Large intestine (tissue), 12 donors: ENCODE measurements at places on chromosomes 13 and 19. TPM values are rescaled to one million over a fixed set of nuclear protein-coding genes. Genes with fewer than 3 reads are reported as not detected.

The CEACAM20 gene
- polyA plus RNA-seq = 2.6 TPM

The PSMD8 gene
- 138 TPM for polyA plus RNA-seq

DNA sequence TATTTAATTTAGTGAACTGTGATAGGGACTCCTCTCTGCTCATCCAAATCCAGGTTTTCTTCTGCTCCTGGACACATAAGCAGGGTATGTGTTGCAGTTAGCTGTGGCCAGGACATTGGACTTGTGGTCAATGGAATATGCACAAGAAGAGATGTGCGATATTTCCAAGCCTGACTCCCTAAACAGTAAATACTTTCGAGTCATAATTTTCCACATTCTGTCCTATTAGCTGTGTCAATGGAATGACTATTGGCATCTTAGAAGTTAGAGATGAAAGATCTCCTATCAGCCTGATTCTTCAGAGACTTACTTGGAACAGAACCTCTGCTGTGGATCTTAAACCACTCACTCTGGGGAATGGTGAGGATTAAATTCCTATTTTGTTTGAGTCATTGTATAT, 771.0 kb downstream of the EFNB2 start:
- no peak for DNase-seq

- DNase-seq = no peak
Observed at GRCh38 chr13:21557995-21558394, 46.0 kb downstream of the MICU2 start.

DNA sequence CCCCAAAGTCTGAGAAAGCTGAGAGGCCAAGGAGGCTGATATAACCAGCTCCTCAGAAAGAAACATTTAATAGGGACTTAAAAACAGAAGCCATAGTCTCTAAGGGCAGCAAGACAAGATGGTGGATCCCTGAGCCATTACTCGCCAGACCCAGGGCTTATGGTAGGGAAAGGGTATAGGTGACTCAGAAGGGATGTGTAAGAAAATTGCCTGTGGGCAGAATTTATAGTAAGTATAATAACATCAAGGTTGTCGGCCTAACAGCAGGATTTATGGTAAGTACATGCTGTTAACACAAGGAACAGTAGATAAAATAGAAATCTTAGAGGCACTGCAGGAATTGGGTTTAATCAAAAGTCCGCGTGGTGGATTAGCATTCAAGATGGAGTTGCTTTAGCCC, 14.7 kb downstream of the KBTBD6 start:
- no peak for DNase-seq
